ENCODE measurements at places on chromosomes 2 and 18. TPM values are rescaled to one million over a fixed set of nuclear protein-coding genes. Genes with fewer than 3 reads are reported as not detected.

Gene ARHGEF4
- total RNA-seq = 6.3 TPM

Gene GIGYF2
- 60.4 TPM for total RNA-seq

Gene ASB18
- total RNA-seq = not detected

Gene SLC14A1
- total RNA-seq = not detected

Gene GKN2
- total RNA-seq = not detected

Gene CCDC121
- total RNA-seq = 2.7 TPM

Gene PCARE
- total RNA-seq = not detected

DNA sequence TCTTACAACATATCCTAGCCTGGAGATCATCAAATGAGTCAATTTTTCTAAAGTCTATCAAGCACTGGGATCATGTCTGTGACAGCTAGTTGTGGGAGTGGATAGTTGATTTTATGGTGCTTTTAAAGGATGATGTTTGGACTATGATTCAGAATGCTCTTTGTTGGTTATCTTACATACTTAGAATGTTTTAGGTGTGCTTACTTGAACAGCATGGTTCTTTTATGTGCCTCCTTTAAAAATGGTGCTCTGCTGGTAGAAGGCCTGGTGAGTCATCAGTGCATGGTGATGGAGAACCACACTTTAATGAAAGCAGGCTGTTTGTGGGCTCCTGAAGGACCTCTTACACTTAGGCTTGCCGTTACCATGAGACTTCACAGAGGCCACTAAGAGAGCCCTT lies 682.7 kb upstream of the FANCL start:
- no peak overlapping the region for H3K27ac ChIP-seq
- no peak for DNase-seq
- no peak overlapping the region for H3K4me3 ChIP-seq
- H3K4me1 ChIP-seq = peaks cover 24% of the 10 kb centered on the region
- no peaks in the 10 kb centered on the region for H3K36me3 ChIP-seq

GRCh38 chr2:15786003-15786654 lies 154.2 kb upstream of the MYCN start:
- no peaks in the 10 kb centered on the region for H3K4me1 ChIP-seq
- no peak overlapping the region for H3K4me3 ChIP-seq
- DNase-seq = no peak
- H3K36me3 ChIP-seq = peaks cover 4% of the 10 kb centered on the region
- H3K27ac ChIP-seq = no peak overlapping the region

DNA sequence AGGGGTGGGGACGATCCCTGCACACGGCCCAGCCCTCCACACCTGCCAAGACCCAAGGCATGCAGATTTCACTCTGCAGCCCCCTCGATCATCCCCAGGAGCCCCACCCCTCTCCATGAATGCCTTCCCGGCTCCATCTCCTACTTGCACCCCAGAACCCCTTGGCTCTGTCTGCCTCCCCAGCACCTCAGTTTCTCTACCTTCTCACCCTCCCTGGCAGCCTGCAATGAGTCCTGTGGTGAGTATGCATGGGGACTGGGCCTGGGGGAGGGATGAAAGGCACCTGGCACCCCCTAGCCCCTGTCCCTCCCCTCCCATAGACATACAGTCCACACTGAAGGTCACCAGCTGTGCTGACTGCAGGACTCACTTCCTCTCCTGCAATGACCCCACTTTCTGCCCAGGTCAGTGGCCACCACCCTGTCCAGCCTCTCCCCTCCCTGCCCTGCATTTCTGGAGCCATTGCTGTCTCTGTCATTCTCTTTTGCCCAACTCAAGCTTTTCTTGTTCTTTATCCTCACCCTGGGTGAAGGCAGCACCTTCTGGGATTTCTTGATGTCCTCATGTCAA lies 1.0 kb downstream of the TEX51 start:
- no peak overlapping the region for H3K4me3 ChIP-seq
- DNase-seq = peak; percentile 43
- no peak overlapping the region for H3K27ac ChIP-seq
- peaks cover 6% of the 10 kb centered on the region for H3K27me3 ChIP-seq

DNA sequence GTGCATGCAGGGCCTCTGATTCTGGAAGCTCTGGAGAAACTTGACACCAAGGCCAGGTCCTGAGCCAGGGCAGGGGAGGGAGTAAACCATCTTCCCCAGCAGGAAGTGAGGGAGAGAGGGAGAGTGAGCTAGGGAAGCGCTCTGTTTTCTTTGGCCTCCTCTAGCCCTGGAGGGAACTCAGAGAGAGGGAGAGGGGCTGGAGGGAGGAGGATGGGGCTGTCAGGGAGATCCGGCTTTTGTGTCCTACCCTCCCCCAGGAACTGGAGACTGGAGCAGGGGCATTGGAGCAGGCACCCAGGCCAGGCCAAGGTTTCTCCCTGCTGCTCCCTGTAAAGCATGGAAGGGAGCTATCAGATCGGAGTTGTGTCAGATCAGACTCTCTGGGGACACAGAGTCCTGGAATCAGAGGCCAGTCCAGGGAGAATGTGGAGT lies 22.7 kb upstream of the PKDCC start:
- no peaks in the 10 kb centered on the region for H3K36me3 ChIP-seq
- H3K4me1 ChIP-seq = peaks cover 68% of the 10 kb centered on the region
- H3K27ac ChIP-seq = peak overlapping the region; percentile 91
- no peaks in the 10 kb centered on the region for H3K27me3 ChIP-seq
- peak overlapping the region; percentile 52 for H3K4me3 ChIP-seq
- DNase-seq = no peak

DNA sequence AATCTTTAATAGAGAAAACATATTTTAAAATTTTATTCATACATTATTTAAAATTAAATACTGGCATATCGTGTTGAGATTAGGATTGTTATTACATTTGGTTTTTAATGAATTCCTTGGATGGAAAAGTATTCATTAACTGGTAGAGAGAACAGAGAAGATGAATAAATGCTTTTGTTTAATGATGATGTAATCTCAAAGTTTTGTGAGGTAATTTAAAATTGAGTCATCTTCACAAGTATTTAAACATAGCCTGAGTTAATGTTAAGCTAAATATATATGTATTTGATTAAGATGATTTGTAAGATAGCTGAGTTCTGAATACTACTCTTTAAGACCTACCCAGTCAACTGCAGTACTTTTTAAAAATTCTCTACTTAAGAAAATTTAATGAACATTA lies 713.4 kb upstream of the VRK2 start:
- peaks cover 4% of the 10 kb centered on the region for H3K4me1 ChIP-seq
- H3K36me3 ChIP-seq = no peaks in the 10 kb centered on the region
- no peak overlapping the region for H3K27ac ChIP-seq

GRCh38 chr2:64812285-64812684 lies 158.6 kb upstream of the SERTAD2 start:
- no peak overlapping the region for H3K27ac ChIP-seq
- no peaks in the 10 kb centered on the region for H3K36me3 ChIP-seq
- no peak for DNase-seq
- peaks cover 15% of the 10 kb centered on the region for H3K4me1 ChIP-seq

GRCh38 chr2:223788826-223789225 lies 48.6 kb downstream of the AP1S3 start:
- H3K27ac ChIP-seq = peak overlapping the region; percentile 37
- peaks cover 4% of the 10 kb centered on the region for H3K36me3 ChIP-seq
- H3K4me3 ChIP-seq = no peak overlapping the region
- H3K4me1 ChIP-seq = peaks cover 4% of the 10 kb centered on the region

- H3K4me1 ChIP-seq = peaks cover 9% of the 10 kb centered on the region
- H3K27ac ChIP-seq = no peak overlapping the region
- peaks cover 1% of the 10 kb centered on the region for H3K36me3 ChIP-seq
- H3K4me3 ChIP-seq = no peak overlapping the region
- peaks cover 2% of the 10 kb centered on the region for H3K27me3 ChIP-seq
Observed at GRCh38 chr18:74546751-74547530, 12.6 kb downstream of the CNDP1 start.

- no peak overlapping the region for H3K27ac ChIP-seq
- no peak overlapping the region for H3K4me3 ChIP-seq
- DNase-seq = no peak
- peaks cover 53% of the 10 kb centered on the region for H3K4me1 ChIP-seq
- no peaks in the 10 kb centered on the region for H3K36me3 ChIP-seq
Observed at GRCh38 chr2:223104336-223105132, 52.5 kb downstream of the KCNE4 start.

All from chondrocyte (in vitro differentiated cells).